ENCODE measurements at places on chromosomes 11 and 22. TPM values are rescaled to one million over a fixed set of nuclear protein-coding genes. Genes with fewer than 3 reads are reported as not detected.

GRCh38 chr11:59865031-59865430 lies 1.3 kb downstream of the TCN1 start:
- no peak for DNase-seq

DERL3 gene
- polyA plus RNA-seq: 17.9 TPM

GRCh38 chr11:9605742-9606141 lies 32.3 kb downstream of the WEE1 start:
- DNase-seq: no peak

GRCh38 chr22:49689255-49689770 lies 138.4 kb downstream of the BRD1 start:
- DNase-seq: no peak

- no peak for DNase-seq
These were observed at the start of gene C11orf68 for GRCh38 chr11:65918211-65919140. TSS of gene C11orf68 (minus strand) at chr11:65919062. CDS start at chr11:65919031, 31 bp downstream.

- peak; percentile 92 for DNase-seq
These were observed 724 bp upstream of the RASGRP2 start for GRCh38 chr11:64744544-64745188.

GRCh38 chr11:71330996-71331395 lies 78.6 kb upstream of the SHANK2 start:
- peak; percentile 22 for DNase-seq

DNA sequence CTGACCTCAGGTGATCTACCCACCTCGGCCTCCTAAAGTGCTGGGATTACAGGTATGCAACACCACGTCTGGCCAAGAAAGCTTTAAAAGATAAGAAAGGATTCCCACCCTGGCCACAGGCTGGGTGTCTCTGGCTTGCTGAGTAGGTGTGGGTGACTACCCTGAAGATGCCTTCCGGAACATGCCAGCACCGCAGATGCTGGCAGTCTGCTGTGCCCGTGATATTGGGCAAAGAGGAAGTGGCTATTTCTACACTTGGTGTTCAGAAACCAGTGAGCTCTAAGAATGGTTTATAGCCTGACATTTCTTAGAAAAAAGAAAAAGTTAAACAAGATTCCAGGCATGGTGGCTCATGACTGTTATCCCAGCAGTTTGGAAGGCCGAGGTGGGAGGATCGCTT lies 6.1 kb downstream of the MRPL11 start:
- no peak for DNase-seq

All from spleen (tissue), 13 donors.